Amniotic epithelial cell (primary cell): ENCODE measurements at places on chromosomes 2 and 18.

DNA sequence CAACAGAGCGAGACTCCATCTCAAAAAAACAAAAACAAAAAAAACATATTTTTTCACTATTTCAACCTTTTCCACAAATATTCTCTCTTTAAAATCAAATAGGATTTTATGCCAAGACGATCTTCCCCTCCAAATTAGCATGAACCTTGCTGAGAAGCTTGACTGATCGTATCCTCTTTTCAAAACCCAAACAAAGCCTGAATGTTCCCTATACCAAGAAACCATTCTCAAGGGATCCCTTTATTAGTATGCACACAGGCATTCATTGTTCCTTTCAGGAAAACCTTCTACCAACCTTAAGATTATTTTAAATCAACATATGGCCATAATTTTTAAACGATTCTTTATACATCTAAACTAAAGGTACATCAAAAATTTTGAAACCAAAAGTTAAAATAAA, 6.3 kb downstream of the SPIRE1 start:
- no peak for DNase-seq

GRCh38 chr2:231394211-231395141, 1.0 kb upstream of the B3GNT7 start:
- no peak for DNase-seq

DNA sequence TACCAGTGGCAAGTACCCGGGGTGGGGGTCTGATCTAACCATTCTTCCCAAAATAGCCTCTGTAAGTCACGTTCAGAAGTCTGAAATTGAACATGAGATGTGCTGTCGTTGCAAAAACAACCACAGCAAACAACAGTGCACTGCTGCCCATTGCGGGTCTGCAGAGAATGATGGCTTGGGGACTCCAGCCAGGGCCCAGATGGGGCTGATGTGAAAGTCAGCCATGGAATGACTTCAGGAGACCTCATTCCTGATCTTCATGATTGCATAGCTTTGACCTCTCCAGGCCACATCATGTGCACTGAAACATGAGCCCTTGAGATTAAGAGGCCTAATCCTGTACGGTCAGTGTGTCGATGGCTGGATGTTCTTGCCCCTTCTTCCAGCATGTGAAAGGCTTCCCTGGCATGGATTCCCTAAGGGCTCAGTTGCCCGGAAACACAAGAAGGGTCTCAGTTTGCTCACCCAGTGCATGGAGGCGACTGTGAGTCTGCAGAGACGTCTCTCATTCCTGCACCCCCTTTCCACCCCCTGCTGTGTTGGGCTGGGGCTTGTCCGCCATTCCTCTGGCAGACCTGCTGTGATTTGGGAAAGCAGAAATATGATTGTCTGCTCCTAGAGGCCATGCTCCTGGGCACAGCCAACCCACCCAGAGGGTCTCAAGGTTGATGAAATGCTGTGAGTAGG, 191.6 kb downstream of the SEPTIN10 start:
- peak; percentile 41 for DNase-seq

- no peak for DNase-seq
These were observed 857.6 kb upstream of the ID2 start for GRCh38 chr2:7824211-7824610.

DNA sequence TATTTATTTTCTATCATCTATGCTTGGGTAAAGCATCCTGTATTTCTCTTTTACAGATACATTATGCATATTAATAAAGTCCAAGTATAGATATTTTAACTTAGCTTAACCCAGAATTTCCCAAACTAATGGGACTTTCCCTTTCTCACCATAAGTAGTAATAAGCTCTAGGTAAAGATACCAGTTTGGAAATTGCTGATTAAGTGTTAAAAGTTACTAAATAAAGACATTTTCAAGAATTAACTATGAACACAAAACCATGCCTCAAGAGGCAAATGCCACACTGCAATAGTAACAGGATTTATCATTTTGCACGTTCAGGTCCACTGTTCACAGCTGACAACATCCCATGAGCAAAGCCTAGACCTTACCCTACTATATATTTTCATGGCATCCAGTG, 934.7 kb upstream of the FSHR start:
- no peak for DNase-seq

DNA sequence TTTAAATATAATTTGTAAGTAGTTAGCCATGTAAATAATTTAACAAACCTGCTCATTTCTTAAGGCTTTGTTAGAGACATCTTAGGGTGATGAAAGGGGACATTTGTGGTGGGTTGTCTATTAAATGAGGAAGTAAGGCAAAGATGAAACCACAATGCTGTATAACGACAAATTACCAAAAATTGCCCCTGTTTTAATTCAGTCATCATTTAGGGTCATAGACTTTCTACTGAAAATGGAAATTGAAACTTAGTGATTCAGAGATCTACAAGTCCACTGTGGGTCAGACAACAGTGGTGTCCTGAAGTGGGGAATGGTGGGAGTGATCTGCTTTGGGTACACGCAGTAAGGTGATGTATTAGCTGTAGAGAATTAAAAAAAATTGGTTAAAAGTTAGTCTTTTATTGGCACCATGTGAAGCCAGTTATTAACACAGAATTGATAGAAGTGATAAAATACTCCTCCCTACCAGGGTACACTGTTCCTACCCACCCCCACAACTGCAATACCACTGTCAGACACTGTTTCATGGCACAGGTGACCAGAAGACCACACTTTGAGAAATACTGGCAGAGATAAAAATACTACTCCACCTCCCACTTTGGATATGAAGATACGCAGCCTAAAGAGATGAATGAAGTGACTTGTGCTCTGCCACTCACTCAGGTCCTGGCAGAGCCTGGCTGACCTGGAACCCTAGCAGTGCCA, 13.4 kb downstream of the CERS6 start:
- DNase-seq, result no peak

GRCh38 chr2:204881655-204882054, 336.4 kb downstream of the PARD3B start:
- DNase-seq, result no peak

- peak; percentile 63 for DNase-seq
These were observed 464.5 kb downstream of the IRS1 start for GRCh38 chr2:226334981-226335720.

- DNase-seq, result peak; percentile 38
These were observed 37.5 kb downstream of the SLC4A3 start for GRCh38 chr2:219664944-219665343.

GRCh38 chr2:175167076-175167791, 769 bp downstream of the ATF2 start:
- peak; percentile 54 for DNase-seq

- no peak for DNase-seq
These were observed 467.6 kb upstream of the CWC22 start for GRCh38 chr2:180474716-180475115.

GRCh38 chr18:37694516-37694915, 128.9 kb upstream of the CELF4 start:
- no peak for DNase-seq

DNA sequence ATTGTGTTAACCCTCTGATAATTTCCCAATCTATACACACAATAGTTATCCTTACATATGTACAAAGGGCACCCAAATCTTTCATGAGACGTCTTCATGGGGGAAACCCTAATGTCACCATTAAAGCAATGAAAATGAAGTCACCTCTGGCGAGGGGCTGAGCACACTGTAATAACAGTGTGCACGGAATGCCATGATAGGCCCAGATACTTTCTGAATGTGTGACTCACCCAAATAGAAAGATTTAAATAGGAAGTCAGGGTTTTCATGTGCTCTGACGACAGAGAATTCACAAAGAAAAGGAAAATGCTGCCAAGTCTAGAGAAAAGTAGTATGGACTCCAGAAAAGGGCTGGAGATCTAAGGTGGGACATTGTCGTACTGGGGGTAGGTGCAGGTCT, 128.3 kb downstream of the SATB2 start:
- DNase-seq, result no peak

GRCh38 chr2:152372438-152372984, 37.5 kb downstream of the FMNL2 start:
- no peak for DNase-seq

- no peak for DNase-seq
These were observed 45.3 kb downstream of the GREB1 start for GRCh38 chr2:11578986-11579774.

DNA sequence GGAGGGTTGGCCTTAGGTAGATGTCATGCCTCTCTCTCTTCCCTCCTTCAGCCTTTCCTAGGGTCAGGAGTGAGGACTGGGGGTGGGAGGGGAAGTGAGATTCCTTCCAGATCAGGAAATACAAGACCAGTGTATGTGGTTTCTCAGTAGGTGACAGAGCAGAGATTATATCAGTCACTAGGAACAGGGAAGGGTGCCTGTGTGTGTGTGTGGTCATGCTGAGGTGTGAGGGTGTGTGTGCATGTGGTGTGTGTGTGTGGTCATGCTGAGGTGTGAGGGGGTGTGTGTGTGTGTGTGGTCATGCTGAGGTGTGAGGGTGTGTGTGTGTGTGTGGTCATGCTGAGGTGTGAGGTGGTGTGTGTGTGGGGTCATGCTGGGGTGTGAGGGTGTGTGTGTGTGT, 259.8 kb downstream of the LOXHD1 start:
- DNase-seq, result no peak

GRCh38 chr2:58796239-58796910, 555.2 kb upstream of the FANCL start:
- peak; percentile 47 for DNase-seq

DNA sequence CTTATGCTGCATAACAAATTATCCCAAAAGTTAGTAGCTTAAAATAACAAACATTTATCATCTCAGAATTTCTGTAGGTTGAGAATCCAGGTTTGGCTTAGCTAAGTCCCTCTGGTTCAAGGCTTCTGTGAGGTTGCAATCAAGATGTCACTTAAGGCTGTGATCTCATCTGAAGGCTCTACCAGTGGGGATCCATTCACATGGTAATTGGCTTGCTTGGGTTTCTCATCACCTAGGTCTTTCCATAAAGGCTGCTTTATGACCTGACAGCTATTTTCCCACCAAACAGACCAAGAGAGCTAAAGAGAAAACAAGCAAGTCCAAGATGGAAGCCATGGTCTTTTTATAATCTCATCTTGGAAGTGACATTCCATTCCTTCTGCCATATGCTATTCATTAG, 137.3 kb downstream of the DTNA start:
- no peak for DNase-seq

DNA sequence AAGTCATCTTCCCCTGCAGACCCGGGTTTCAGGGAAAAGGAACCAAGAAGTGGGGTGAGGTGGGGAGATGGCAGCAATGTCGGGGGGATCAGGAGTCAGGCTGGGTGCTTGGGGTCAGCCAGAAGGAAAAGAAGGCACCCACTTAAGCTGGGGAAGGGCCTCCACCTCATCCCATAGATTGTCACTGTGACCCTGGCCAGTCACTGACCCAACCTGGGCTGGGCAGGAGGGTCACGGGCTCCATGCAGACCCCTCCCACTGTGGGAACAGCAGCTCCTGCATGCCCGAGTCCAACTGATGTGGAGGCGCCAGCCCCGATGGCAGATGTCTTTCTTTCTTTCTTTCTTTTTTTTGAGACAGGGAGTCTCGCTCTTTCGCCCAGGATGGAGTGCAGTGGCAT, 53.6 kb upstream of the HAAO start:
- DNase-seq, result no peak

DNA sequence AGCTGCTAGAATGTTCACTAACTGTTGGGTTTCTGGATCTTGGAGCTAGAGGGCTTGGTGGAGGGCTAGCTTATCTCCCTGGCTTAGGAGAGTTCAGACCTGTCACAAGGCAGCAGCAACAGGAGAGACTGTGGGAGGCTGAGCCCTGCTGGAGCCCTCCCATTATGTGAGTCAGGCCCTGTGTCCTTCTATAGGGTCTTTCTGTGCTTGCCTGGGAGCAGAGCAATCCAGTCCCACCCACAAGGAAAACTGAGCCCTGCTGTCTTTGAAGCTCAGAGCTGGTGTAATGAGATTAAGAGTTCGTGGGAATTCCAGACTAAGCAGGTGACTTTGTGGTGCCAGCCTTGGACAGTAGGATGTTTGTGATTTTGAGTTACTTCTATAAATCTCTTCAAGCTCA, 249.0 kb downstream of the TTC32 start:
- no peak for DNase-seq

GRCh38 chr2:88857951-88858411, 166.5 kb downstream of the RPIA start:
- DNase-seq, result peak; percentile 5
